RCC 7860 (cell line): ENCODE measurements at places on chromosomes 16 and 17.

DNA sequence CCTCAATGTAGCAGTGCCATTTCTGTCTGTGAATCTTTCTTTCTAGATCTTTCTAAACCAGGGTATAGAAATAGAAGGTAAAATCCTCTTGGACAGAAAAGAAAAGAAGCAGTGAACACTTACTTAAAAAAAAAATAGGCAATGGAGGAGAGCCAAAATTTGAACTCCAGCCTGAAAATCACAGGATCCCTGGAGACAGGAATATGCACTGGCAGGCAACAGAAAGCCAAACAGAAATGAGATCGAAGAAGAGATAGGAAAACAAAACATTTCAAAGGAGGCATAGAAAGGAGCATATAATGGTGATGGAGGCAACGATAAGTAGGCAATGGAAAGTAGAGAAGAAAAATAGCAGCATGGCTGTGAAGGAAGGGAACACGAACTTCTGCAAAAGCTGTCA, 253.7 kb upstream of the HSBP1 start:
- DNase-seq: no peak

GRCh38 chr17:732902-733720, 715 bp downstream of the TLCD3A start:
- peak; percentile 25 for DNase-seq

DNA sequence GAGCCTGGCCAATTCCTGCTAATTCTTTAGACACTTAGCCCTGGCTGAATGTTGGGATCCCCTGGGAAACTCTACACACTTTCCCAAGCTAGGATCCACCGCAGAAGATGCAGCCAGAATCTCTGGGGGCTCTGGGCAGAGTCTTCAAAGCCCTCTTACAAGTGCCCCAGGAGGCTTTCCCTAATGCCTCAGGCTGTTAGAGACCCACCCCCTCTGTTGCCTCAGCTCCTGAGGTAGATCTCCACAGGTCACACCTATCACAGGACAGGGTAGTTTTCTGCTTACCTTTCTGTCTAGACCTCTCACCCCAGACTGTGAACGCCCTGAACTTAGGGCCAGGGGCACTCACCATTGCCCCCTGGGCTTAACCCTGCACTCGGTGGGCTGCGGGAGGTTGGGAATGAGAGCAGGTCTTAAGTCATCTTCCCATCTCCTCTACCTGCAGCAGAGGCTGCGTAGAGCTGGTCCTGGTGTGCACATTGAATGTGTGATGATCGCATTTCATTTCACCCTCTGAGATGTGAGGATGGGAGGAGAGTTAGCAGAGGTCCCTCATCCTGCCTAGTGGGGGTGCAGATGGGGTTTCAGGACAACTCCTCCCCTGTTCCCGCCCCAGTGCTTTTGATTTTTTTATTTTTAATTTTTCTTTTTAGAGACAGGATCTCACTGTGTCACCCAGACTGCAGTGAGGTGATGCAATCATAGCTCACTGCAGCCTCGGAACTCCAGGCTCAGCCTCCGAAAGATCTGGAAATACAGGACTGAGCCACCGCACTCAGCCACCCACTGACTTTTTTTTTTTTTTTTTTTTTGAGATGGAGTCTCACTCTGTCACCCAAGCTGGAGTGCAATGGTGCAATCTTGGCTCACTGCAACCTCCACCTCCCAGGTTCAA, 89.0 kb upstream of the LHX1 start:
- no peak for DNase-seq

DNA sequence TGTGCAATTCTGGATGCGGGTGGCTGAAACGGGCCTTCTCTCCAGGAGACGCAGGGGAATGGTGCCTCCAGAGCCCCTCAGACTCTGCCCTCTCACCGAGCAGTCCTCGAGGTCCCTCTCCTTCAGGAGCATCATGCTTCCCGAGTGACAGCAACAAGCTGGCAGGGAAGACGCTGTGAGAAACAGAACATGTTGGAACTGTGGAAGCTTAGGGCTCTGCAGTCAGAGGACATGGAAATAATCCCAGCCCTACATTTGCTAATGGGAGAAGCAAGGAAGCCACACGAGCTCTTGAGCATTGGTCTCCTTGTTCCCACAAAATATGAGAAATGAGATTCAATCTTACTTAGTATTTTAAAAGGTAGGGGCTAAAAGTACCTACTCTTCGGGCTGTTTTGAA, 115.0 kb downstream of the DYNLRB2 start:
- no peak for DNase-seq

GRCh38 chr17:76075364-76076145, 974 bp downstream of the GALR2 start:
- no peak for DNase-seq

GRCh38 chr16:66511602-66512271, 38.2 kb downstream of the TK2 start:
- peak; percentile 96 for DNase-seq

GRCh38 chr16:8936421-8936820, 27.3 kb downstream of the USP7 start:
- DNase-seq: peak; percentile 45

DNA sequence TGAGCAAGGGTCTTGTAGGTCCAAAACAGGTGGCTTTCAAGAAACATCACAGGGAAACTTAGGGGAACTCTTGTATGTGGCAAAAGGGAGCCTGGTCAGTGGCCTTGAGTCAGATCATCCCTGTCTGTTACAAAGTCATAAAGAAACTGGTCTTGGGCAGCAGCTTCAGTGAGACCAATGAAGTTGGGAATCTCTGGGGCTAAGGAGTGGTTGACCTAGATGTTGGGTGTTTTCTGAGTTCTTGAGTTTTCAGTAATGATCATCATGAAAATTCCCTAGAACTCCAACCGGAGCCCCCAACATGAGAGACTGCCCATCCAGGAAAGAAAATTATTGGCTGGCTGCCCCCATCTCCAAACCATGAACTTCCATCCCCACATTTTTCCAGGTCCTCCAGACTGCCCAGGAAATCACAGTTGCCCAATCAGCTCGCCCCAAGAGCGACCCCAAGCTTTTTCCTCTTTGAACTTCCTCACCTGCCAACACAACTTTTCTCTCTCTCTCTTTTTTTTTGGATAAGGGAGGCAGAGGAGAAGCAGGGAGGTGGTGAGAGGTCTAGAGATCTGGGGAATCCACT, 3.9 kb downstream of the CCR7 start:
- no peak for DNase-seq
